ENCODE measurements at places on chromosomes 1 and 21. TPM values are rescaled to one million over a fixed set of nuclear protein-coding genes. Genes with fewer than 3 reads are reported as not detected.

Gene KLHDC9
- total RNA-seq: 14.7 TPM

Gene FCER1A
- not detected for total RNA-seq

DNA sequence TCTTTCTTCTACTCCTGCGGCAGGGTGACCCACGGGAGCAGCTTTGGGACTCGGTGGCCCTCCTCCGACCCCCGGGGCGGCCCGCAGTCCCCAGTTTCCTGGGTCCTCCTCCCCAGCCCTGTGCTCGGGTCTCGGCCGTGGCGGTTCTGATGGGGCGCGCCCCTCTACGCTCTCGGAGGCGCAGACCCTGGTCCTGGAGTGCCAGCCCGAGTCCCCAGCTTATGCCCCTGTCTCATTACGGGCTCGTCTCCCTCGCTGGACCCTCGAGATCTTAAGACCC is 430 bp downstream of the BTG2 start:
- no peaks in the 10 kb centered on the region for H3K27me3 ChIP-seq
- no peak for DNase-seq
- H3K27ac ChIP-seq: peak overlapping the region; percentile 94
- peak overlapping the region; percentile 95 for H3K4me3 ChIP-seq

GRCh38 chr1:37699147-37699546 is 6.8 kb downstream of the CDCA8 start:
- no peak for DNase-seq
- no peak overlapping the region for H3K4me3 ChIP-seq
- H3K36me3 ChIP-seq: peaks cover 12% of the 10 kb centered on the region
- no peaks in the 10 kb centered on the region for H3K27me3 ChIP-seq
- H3K27ac ChIP-seq: no peak overlapping the region
- peaks cover 1% of the 10 kb centered on the region for H3K4me1 ChIP-seq

- no peaks in the 10 kb centered on the region for H3K36me3 ChIP-seq
- no peak overlapping the region for H3K4me3 ChIP-seq
- H3K27me3 ChIP-seq: peaks cover 2% of the 10 kb centered on the region
- no peak overlapping the region for H3K27ac ChIP-seq
These were observed 239.5 kb downstream of the RYR2 start for GRCh38 chr1:237281481-237281880.

DNA sequence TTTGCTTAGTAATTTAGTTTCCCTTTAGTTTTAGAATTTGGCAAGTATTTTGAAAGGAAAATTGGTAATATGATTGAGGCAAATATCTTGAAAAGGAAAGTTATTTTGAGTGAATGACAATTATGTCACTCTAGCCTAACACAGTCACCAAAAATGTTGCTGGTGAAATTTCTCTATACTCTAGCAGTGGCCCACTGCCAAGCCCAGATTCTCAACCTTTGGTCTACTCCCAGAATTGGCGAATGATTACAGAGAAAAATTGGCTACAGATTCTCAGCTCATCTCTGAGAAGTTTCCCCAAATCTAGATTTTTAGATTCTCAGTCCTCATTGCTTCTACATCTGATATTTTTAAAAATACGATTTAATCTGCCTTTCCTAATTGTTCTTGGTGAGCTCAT is 84.9 kb downstream of the PIGK start:
- no peaks in the 10 kb centered on the region for H3K4me1 ChIP-seq
- H3K36me3 ChIP-seq: no peaks in the 10 kb centered on the region
- DNase-seq: no peak
- no peak overlapping the region for H3K27ac ChIP-seq
- H3K27me3 ChIP-seq: no peaks in the 10 kb centered on the region

DNA sequence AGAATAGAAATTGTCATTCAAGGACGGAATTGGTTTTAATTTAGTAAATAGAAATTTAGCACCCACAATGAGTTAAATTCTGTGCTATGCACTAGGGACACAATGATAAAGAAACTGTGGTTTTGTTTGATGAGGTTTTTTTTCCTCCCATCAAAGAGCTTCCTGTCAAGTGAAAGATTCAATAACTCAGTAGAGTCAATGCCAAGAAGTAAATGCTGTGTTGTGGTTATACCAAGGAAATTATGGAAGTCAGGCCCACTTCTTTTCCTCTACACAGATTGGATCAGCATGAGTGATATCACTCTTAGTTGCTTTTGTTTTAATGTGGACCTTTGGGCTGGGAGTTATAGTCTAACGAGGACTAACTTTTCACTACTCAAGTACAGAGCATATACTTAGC is 1269.6 kb upstream of the ADGRL2 start:
- H3K27me3 ChIP-seq: no peaks in the 10 kb centered on the region
- no peak overlapping the region for H3K27ac ChIP-seq
- no peak overlapping the region for H3K4me3 ChIP-seq
- H3K36me3 ChIP-seq: no peaks in the 10 kb centered on the region
- no peak for DNase-seq

All from progenitor cell of endocrine pancreas (in vitro differentiated cells).